ENCODE measurements at places on chromosomes 4 and X.
A peak's percentile ranks its signal among the peaks of the same experiment; 100 is the strongest.

GRCh38 chrX:38991656-38992440 lies 190.6 kb downstream of the MID1IP1 start:
- no peak for DNase-seq

DNA sequence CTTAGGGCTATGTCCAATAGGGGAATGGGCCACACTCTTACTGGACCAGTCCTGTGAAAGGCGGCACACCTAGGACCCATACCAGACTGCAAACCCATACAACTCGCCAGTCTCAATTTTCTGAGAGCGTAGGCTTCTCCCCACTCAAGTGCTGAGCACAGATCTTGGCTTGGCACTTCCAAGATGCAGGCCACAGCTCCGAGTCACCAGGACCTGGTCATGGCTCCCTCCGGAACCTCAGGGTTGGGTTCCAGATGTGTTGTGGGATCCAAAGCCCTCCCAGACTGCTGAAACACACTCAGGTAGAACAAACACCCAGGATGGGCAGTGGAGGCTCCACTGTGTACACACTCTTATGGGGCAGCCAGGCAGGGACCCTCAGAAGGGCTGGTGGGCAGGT lies 103.3 kb downstream of the TMEM144 start:
- no peak for DNase-seq

GRCh38 chrX:14630733-14631132 lies 101.4 kb downstream of the GLRA2 start:
- no peak for DNase-seq

DNA sequence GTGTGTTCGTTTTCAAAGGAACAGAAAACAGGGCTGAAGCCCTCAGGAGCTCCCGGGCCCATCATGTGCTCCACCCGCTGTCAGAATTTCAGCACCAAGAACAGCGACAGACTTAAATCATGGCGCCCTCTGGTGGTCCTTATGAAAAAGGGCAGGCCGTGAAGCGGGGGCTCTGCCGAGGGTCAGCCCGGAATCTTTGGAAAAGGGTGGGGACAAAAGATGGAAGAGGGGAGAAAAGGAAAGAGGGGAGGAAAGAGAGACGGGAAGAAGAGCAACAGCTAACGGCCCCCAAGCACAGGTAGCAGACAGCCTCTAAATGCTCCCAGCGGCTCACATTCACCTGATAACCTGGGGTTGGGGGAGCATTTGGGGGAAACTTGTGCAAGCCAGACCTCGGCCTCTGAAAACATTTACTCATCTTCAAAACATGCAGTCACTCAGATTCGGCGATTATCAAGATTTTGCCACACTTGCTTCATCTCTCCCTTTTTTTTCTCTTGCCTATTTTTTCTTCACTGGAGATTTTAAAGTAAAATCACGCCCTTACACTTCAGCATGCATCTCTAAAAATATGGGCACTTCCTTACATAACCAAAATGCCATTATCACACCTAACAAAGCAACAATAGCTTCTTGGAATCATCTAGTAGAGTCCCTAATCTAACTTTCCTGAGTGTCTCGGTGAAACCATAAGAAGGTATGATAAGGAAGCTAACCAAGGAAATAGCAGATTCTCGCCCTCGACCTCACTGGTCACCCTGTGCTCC lies 28.1 kb upstream of the MAN2B2 start:
- peak; percentile 4 for DNase-seq

- DNase-seq: no peak
These were observed 179.7 kb downstream of the ASMT start for GRCh38 chrX:1794586-1794985.

- no peak for DNase-seq
These were observed 28.5 kb upstream of the SEPTIN6 start for GRCh38 chrX:119721487-119721886.

GRCh38 chrX:2500091-2500802 lies 529 bp downstream of the DHRSX start:
- DNase-seq: no peak

- no peak for DNase-seq
These were observed 293.1 kb downstream of the CAMK2D start for GRCh38 chr4:113468165-113469022.

GRCh38 chr4:41177016-41177415 lies 37.3 kb downstream of the APBB2 start:
- no peak for DNase-seq

DNA sequence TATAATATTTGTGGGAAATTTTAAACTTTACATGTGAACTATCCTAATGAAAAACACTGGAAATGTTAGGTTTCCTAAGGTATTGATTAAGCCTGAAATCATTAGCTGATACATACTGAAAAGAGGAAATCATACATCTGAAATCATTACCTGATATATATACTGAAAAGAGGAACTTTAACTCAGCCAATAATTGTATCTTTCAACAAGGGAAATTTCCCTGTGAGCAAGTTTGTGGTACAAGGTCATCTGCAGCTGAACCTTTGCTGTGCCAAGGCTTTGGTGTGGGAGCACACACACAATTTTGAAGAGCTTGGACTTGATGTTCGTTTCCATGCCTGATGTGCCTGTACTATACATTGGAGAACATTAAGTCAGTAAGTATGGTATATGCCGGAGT lies 131.9 kb upstream of the USP9X start:
- DNase-seq: no peak

GRCh38 chr4:7678318-7678852 lies 243.7 kb upstream of the PSAPL1 start:
- DNase-seq: no peak
